ENCODE measurements at places on chromosomes 3 and 15.

DNA sequence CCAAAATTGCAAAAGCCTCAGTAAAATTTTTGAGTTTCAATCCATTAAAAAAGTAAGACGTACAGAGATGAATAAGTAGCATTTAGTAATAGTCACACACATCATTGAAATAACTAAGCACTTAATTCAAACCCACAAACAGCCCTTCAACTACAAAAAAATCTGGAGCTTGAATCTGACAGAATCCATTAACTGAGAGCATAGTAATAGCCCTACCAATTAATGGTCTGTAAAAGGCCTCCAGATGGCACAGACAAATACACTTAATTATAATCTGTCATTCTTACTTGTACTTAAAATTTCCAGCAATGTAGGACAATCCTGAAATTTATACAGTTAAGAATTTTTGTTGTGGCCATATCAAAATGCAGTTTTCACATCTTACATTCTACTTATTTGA, 246.9 kb downstream of the VGLL3 start:
- DNase-seq, result no peak

DNA sequence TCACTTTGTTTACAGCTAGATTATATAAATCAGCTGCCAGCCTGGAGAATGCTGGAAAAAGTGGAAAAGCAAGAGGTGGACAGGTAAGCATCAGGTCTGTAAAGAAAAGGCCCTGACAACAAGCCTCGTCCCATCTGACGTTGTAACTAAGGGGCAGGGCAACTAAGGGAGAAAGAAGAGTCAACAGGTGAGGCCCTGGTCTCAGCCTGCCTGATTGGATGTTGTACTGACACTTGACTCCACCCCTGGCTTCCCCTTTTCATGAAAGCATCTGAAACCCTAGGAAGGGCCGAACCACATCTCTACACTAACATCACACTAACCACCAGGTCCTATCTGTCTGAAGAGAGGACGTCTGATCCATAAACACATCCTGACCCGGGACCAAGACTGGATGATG, 357.6 kb upstream of the CFAP20DC start:
- no peak for DNase-seq

- DNase-seq, result no peak
These were observed 162.7 kb downstream of the STT3B start for GRCh38 chr3:31695280-31696008.

DNA sequence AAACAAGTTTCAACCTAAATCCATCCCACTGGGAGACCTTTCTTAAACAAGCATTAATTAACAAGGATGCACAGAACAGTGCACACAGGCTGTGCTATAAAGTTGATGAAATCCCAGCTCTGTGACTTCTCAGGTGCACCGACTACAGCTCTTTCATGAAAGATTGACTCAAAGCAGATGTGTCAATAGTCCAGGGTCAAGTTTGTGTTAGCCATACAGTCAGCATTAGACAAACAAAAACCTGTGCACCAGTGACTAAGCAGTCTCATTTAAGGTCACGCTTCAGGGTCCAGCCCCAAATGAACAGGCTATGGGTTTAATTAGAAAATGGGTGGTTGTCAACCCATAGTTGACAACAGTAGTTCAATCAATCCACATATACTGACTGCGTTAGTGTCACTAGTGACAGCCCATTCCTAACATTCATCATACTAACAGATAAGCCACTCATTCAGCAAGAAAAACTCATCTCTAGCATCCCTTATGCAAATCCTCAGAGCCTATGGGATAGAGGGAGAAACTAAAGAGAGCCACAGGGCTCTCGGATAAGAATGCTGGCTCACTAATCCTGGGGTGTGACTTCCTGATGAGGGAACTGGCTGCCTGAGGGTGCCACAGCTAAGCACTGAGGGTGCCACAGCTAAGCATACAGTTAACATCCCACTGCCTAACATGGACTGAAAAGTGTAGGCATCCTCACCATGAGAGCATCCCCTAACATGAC, 84.1 kb downstream of the WNT5A start:
- DNase-seq, result no peak

- DNase-seq, result no peak
These were observed 230.0 kb upstream of the ST8SIA2 start for GRCh38 chr15:92163641-92164040.

Measured in stimulated activated CD8-positive, alpha-beta memory T cell treated with anti-CD3 and anti-CD28 coated beads, Interleukin-15, amount 100 ng/mL, for 4 hours (primary cell).